Esophagus mucosa (tissue), 1 donor: ENCODE measurements at places on chromosomes 13 and 19. TPM values are rescaled to one million over a fixed set of nuclear protein-coding genes. Genes with fewer than 3 reads are reported as not detected.

The DZIP1 gene
- total RNA-seq, result 5.4 TPM

The NRTN gene
- 2.7 TPM for total RNA-seq

The TEX26 gene
- not detected for total RNA-seq

The PLPP2 gene
- 12.3 TPM for total RNA-seq

The ZSCAN5C gene
- total RNA-seq, result not detected

The RYR1 gene
- 6.4 TPM for total RNA-seq

The C19orf85 gene
- total RNA-seq, result not detected

The FXYD5 gene
- total RNA-seq, result 114 TPM

The MAP3K10 gene
- total RNA-seq, result 5.1 TPM

GRCh38 chr19:11355160-11356073, at the start of gene PLPPR2:
TSS of gene PLPPR2 (plus strand) at chr19:11355432. CDS start at chr19:11357674, 2,242 bp downstream.
- ATAC-seq, result peak; percentile 74

GRCh38 chr19:29715701-29716581, 880 bp upstream of the C19orf12 start:
- peak; percentile 9 for ATAC-seq

- ATAC-seq, result no peak
These were observed 492.4 kb downstream of the DACH1 start for GRCh38 chr13:71374471-71375049.

DNA sequence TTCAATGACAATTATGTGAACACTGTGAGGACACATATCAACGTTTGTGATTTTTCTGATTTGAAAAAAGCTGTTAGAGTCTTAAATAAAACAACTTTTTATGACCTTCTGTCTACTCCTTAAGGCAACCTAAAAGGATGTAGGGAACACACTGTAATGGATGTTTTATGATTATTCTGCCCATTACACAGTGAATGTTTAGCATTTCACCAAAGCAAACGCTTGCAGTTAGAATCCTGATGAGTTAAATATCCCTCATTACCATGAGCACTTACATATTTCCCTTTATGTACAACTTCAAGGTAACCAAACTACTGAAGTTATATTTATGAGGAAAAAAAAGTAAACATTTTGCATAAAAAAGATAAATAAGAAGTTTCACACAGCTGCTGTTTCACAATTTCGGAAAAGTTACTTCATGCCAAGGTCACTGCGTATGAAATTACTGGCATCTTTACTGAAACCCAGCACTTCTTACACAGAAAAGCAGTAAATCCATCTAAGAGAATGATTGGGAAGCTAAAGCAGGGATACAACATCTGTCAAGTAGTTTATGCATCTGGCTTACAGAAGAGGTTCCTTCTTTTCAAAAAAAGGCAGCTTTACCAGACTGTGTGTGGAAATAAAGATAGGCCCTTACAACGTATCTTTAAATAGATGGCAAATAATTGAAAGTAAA, 733.7 kb upstream of the ATXN8OS start:
- no peak for ATAC-seq

DNA sequence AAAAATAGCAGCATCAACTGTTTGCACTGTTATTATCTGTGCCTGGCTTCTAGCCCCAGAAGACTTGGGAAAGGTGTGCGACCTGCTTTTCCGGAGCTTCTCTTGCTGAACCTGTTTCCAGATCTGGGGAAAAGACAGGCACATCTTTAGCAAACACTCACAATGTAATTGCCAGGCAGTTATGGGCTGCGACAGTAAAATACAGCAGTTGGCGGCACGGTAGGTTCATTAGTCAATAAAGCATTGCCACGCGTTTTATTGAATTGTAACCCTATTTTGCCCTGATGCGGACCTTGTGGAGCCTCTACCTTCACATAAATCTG, 223.7 kb upstream of the TSHZ3 start:
- no peak for ATAC-seq

DNA sequence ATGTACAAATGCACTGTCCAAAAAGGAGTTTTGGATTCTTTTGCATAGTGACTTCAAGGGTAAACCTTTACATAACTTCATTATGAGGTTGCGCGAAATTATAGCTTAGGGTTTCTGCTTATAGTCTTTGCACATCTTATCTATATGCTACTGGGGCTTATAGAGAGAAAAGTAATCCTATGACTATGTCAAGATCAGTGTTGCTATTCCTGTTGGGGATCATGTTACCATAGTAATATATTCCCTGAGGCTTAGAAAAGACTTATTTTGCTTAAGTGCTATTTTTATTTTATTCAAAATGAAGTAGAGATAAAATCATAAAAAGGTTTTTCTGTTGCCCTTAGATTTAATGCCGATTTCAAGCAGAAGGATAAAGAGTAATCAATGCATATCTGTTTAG, 14.7 kb upstream of the POSTN start:
- no peak for ATAC-seq

DNA sequence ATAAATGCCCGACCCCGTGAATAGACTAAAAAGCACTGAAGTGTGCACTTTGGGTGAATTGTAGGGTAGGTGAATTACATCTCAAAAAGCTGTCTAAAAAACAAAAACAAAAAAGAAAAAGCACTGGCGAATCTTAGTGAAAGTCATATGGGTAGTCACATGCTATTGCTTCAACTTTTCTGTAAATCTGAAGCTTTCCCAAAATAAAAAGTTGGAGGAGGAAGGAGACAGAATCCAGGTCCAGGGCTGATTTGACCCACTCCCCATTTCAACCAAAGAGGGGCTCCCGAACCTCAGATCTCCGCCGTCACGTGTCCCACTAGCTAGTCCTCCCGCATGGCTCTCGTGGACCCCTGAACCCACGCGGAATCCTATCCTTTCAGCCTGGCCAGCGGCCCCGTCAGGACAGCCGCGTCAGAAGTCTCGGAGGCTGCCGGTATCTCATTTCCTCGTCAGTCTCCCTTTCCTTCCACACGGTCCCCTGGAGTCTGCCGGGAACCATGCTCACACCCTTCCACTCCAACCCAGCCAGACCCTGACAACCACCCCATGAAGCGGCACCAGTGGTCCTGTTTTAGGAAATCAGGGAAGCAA, 6.1 kb downstream of the PPP1R12C start:
- ATAC-seq, result no peak

GRCh38 chr19:48837687-48838086, 1.4 kb upstream of the HSD17B14 start:
- no peak for ATAC-seq

GRCh38 chr13:110268061-110268460, 38.9 kb downstream of the COL4A1 start:
- no peak for ATAC-seq

DNA sequence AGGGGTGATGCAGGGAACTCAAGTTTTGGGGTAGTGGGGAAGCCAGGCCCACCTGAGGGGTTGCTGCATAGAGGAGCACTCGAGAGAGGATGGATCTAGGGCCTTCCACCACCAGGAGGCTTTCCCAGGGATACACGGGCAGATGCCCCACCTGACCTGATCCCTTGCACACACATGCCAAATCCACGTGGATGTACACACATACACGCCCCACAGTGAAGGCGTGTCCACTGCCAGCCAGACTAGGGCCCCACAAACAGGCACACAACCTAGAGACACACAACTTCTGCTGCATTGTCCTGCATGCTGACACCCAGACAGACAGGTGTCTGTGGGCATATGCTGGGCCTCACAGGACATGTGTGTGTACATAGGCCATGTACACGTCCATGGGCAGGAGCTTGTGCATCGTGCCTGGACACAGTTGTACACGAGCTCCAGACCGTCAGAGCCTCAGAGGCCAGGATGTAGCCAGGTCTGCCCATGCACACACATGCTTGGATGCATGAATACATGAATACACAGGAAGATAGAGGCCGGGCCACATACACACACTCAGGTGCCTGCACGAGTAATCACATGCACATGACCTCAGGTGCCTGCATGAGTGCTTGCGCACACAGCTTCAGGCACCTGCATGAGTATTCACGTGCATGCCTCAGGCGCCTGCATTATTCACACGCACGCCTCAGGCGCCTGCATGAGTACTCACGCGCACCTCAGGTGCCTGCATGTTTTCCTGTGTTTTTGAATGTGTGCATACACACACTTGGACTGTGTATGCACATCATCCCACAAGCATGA, 8.9 kb downstream of the CCDC97 start:
- ATAC-seq, result peak; percentile 3

GRCh38 chr19:58279042-58279924, 528 bp downstream of the ZNF8 start:
- peak; percentile 40 for ATAC-seq

DNA sequence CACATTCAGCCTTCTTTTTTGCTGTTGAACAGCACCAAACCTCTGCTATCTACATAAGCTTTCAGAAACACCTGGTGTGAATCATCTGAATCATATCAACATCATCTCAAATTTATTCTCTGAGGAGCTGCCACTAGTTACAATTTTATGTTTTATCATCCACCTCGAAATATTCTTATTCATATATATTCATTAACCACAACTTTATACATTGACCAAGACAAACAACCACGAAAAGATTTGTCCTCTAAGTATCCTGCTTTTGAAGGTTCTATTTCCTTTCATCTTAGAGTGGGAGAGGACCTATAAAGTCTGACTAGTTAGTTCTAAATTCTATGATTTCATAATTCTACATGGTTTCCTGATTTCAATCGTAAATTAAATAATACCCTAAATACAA, 18.9 kb downstream of the ESD start:
- no peak for ATAC-seq

DNA sequence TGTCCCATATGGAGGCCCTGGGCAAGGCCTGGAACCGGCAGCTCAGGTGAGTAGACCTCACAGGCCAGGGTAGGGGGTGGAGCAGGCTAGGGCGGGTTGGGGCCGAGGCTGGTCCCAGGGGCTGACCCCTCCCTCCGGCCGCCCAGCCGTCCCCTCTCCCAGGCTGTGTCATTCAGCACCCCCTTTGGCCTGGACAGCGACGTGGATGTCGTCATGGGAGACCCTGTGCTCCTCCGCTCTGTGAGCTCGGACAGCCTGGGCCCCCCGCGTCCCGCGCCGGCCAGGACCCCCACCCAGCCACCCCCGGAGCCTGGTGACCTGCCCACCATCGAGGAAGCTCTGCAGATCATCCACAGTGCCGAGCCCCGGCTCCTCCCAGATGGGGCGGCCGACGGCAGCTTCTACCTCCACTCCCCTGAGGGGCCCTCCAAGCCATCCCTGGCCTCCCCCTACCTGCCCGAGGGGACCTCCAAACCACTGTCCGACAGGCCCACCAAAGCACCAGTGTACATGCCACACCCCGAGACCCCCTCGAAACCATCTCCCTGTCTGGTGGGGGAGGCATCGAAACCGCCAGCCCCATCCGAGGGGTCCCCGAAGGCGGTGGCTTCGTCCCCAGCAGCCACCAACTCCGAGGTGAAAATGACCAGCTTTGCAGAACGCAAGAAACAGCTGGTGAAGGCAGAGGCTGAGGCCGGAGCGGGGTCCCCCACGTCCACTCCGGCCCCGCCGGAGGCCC, 16.0 kb downstream of the CAMSAP3 start:
- peak; percentile 4 for ATAC-seq

DNA sequence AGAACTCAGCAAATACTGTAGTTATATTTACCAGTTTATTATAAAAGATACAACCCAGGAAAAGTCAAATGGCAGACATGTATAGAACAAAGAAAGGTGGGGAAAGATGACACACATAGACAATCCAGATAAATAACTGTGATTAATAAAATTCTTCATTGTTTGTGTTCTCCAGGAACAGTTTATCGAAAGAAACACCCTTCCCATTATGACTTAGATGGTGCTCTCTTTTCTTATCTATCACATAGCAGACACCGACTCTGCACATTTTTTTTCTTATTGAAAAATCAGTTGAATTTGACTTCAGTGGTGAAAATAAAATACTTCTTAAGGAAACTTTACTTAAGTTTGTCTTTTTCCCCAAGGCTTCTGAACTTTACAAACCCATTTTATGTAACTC, 6.2 kb downstream of the ZNF708 start:
- no peak for ATAC-seq

- no peak for ATAC-seq
These were observed 29.5 kb upstream of the KBTBD6 start for GRCh38 chr13:41162151-41162550.

- ATAC-seq, result no peak
These were observed 113.2 kb upstream of the SOX21 start for GRCh38 chr13:94825507-94825906.
